Retina (tissue), 1 donor: ENCODE measurements at places on chromosomes 13 and 19.

- no peak for DNase-seq
Measured at GRCh38 chr19:16955161-16955560, 66.4 kb downstream of the F2RL3 start.

- DNase-seq, result no peak
Measured at GRCh38 chr13:73794755-73795154, 339.4 kb downstream of the KLF12 start.

- DNase-seq, result no peak
Measured at GRCh38 chr13:112825875-112826274, 136.0 kb downstream of the ATP11A start.

DNA sequence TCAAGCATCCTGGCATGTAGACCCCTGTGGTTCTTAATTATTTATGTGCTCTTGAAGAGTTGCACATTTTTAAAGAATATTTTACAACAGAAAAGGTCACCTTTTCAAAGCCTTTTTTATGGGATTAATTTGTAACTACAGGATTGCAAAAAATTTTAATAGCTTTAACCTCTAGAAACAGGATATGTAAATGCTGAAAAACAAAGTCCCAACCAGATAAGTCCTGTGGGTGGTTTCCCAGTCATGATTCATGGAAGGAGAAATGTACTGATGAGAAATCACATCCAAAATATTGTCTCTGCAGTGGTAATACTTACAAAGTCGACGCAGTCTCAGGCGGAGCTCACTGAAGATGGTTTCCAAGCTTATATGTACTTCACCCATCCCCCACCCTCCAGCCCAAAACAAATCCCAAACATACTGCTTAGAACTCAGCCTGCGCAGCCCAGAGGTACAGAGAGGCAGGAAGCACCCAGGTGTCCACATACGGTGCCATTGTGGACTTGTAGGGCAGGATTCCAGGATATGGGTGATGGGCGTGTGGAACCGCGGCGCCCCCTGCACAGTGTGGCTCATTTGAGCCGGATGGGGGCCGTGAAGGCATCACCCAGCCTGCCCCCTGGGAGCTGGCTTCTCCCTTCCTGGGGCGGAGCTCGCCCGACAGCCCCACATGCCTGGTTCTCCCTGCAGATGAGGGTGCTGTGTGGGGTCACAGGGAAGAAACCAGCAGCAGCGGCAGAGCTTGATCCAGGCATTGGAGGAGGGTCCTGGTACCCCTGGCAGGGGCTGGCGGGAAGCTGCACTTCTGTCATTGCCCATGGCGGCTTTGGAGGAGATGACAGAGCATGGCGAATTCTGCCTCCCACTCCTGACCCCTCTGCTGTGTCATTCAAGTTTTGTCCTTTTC lies 101.2 kb downstream of the ATP11A start:
- no peak for DNase-seq

DNA sequence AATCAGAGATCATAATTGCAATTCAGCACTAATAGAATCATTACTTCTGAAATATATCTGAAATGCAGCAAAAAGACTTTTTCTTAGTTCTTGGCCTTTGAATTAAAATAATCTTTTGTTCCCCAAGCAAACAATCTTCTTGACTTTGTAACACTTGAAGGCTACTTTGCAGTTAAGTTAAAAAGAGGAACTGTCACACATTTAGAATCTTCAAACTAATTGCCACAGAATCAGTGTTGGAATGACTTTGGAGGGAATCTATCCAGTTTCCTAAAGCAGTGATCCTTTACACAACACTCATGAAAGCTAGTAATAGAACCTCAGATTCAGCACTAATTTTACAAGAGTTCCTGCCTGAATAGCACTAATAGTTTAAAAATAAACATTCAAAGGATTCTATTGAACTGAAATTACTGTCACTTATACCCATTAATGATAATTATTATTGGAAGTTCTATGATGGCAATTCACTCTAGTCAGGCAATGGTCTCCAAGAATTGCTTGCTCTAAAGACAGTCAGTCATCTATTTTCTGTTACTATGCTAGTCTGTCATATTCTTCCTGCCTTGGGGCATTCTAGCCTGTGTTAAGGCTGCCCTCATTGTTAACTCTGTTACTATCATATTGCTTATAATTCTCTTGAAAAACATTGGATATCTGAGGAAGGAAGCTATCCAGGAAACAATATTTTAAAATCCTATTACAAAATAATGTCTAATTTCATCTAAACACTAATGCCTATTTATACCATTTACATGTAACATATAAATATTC lies 362.4 kb downstream of the DIAPH3 start:
- no peak for DNase-seq

DNA sequence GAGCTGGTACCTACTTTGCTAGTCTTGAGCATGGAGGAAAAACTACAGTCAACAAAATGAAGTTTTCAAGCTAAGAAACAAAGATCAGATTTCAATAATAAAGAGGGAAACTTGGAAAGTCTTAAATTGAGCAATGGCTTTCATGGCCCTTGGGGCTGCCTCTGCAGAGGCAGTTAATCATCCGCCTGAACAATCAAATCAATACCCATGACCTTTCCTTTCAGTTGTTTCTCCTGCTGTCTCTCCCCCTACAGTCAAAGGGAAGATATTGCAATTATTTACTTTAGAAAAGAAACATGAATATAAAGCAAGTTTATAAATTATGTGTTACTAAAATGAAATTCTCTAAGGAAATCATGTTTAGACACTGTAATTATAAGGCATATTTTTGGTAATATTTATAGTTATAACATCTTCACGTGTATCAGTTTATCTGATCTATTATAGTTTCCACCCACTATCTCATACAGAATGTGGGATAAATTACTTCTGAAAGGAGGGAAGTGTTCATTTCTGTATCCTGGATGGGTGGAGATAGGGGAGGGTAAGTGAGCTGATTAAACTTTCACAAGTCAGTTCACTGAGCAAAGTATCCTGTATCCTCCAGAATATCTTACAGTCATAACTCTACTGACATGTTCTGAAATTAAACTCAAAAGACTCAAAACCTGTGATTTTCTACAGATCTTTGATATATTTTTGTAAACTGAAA lies 72.4 kb upstream of the TSC22D1 start:
- DNase-seq, result peak; percentile 18

- DNase-seq, result no peak
Measured at GRCh38 chr13:99398916-99399622, 91.9 kb upstream of the GPR183 start.

- no peak for DNase-seq
Measured at GRCh38 chr19:50022823-50023222, 2.3 kb downstream of the VRK3 start.

DNA sequence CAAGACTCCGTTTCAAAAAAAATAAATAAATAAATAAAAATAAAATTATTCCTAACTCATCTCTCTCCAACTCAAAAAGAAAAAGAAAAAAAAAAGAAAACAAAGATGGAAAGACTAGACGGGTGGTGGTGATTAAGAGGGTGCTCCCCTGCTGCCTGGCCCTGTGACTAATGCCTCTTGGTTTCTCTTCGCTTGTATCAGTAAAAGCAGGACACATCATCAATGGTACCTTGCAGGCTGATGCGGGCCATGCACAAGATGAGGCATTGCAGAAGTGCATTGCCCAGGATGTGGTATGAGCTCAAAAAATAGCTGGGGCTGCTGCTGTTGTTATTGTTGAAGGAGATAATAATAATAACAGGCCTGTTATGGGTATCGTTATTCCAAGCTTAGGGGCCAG lies 14.6 kb downstream of the ACER1 start:
- DNase-seq, result no peak

DNA sequence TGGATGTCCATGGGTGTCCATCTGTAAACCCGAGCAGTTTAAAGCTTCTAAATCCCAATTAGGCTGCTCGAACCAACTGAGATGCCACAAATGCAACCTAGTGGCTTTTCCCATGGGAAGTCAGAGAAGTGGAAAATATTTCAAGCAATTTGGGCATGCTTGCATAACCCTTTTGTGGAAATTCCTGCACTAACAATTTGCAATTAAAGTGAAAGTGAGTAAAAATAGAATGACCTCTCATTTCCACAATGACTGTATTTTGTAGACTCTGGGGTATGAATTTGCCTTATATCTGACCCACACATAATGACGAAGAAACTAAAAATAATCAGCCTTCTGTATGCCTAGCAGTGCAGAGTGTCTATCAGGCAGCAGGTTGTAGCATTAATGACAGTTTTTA lies 91.8 kb upstream of the TSC22D1 start:
- peak; percentile 67 for DNase-seq

DNA sequence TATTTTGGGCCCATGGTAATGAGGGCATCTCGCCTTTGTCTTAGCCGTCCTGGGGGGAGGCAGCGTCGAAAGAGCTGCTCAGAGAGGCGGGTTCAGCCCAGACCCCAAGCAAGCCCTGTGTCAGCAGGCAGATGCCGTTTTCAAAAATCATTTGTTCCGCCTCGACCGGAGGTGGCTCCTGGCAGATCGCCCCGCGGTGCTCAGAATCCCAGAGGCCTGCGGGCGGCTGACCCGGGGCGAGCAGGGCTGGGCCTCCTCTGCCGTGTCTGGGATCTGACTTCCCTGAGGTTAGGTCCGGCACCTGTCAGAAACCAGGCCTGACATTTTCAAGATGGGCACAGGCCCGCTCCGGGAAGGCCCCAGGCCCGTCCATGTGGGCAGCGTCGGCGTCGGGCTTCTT lies 36.1 kb downstream of the CRTC1 start:
- peak; percentile 26 for DNase-seq

DNA sequence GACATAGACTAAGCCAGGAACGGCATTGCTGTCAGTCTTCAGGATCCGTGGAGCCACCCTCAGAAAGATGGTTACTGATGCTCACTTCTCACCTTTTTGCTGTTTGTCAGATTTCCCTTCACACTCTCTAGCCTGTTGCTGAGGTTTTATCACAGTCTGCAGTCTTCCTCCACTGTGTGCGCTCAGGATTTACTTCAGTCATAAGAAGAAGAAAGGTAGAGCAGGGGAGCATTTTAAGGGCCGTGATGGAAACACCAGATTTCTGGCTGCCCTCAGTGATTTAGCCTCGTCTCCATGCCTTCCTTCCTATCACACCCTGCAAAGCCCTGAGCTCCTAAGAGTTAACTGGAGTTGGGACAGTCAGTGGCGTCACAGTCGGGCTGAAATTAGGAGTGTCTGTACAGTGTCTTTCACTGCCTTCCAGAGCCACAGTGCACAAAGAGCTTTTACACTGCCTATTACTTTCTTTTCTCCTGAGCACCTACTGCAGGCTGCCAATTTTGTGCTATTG lies 60.0 kb upstream of the GPR183 start:
- DNase-seq, result no peak

- DNase-seq, result no peak
Measured at GRCh38 chr19:10918359-10918758, 10.1 kb downstream of the YIPF2 start.

GRCh38 chr13:103431856-103432255 lies 365.6 kb upstream of the SLC10A2 start:
- DNase-seq, result no peak

- DNase-seq, result no peak
Measured at GRCh38 chr19:9953802-9954542, 17.7 kb upstream of the OLFM2 start.

- DNase-seq, result no peak
Measured at GRCh38 chr13:92097337-92097903, 699.0 kb downstream of the GPC5 start.

DNA sequence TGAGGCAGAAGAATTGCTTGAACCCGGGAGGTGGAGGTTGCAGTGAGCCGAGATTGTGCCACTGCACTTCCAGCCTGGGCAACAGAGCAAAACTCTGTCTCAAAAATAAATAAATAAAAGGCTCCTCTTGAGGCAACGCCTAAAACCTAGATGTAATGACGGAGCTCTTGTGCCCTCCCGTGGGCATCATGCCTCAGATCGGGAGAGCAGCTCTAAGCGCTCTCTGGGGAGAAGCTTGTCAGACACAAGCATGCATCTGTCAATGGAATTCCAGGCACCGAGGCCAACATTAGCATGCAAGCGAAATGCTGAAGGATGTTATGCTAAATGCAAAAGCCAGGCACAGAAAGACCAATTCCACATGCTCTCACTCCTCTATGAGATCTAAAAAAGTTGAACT lies 45.6 kb upstream of the MRI1 start:
- DNase-seq, result peak; percentile 49

GRCh38 chr13:64551755-64552154 lies 2678.4 kb downstream of the PCDH9 start:
- no peak for DNase-seq

- no peak for DNase-seq
Measured at GRCh38 chr13:44271915-44272341, 101.7 kb upstream of the SERP2 start.

GRCh38 chr13:75302071-75302698 lies 179.8 kb downstream of the TBC1D4 start:
- DNase-seq, result no peak

- no peak for DNase-seq
Measured at GRCh38 chr19:10812196-10812595, 23.8 kb downstream of the TMED1 start.

DNA sequence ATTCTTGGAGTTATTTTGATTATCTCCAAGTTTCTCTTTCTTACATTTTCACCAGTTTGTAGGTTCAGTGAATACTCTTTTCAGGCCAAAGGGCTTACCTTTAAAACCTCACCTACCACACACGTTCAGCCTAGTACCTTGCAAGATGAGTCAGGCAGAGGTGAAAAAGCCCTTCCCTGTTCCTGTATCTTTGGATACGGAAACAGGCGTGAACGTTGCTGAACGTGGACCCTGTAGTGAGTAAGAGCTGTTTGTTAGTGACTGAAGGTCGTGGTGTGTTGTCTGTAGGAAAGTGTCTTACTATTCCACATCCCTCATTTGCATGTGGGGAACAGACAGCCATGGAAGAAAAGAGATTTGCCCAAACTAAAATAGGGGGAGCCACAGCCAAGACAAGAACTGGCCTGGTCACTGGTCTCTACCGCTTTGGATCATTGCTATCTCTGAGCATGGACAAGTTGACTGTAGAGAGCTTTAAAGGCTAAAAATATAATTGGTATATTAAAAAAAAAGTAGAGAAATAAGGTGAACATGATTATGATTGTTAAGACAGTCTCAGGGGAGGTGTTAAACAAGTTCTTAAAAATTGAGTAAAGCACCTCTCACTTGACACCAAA lies 3.5 kb downstream of the CEBPG start:
- no peak for DNase-seq

- DNase-seq, result no peak
Measured at GRCh38 chr19:39916236-39916635, 18.2 kb downstream of the FCGBP start.

GRCh38 chr19:56712611-56713276 lies 41.2 kb upstream of the ZNF835 start:
- peak; percentile 75 for DNase-seq

DNA sequence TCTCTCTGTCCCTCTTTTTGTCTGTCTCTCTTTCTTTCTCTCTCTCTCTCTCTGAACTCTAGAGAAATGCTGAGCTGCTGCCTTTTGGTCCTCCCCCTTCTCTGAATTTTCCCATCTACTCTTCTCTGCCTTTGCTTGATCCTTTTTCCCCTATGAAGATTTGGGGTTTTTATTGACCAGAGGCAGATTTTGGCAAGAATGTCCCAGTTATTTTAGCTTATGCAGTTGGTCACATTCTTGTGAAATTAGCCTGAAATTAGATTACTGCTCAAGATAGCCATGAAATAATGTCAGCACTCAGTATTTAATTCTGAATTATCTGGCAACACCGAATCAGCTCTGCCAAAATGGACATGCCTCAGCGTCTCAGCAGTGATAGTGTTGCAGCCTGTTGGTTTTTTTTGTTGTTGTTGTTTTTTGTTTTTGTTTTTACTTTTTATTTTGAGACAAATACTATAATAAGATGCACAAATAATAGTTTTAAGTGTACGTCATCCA lies 17.2 kb upstream of the SPART start:
- DNase-seq, result no peak
